EL (cell line): ENCODE measurements at places on chromosomes 12 and 14.

DNA sequence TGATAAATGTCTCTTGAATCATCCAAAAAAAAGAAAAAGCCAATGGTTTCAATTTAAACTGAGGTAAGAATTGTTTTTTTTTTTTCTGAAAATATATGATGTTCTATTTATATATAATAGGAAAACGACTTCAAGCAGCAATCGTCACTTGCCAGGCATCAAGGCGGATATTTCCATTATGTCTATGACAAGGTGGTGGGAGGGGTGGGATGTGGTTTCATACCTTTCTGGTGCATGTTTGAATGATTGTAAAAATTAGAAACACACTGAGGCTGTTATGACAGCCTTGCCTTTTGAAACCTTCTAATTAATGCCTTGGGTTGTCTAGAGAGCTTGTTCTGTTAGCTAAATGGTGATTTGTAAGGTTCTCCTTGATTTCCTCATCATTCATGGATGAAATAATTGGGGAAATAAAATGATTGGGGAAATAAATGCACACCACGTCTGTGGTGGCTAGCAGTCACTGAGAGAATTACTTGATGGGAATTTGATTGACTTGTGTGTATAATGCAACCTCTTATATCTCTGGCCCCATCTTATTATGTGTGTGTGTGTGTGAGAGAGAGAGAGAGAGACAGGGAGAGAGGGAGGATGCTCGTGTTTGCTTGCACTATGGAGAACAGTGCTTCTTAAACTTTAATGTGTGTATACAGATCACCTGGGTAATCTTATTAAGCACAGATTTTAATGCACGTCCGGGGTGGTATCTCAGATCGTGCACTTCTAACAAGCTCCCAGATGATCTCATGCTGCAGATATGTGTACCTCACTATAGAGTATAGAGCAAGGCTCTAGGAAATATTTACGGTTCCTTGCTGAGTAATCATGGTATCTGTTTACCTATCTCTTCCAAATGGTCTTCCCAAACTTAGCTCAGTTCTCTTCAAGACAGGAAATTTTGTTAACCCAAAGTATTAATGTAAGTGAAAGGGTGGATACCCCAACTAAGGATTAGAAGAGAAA is 502.6 kb downstream of the DIO2 start:
- DNase-seq, result peak; percentile 75

GRCh38 chr14:103560691-103561090 is 1.8 kb downstream of the BAG5 start:
- no peak for DNase-seq

GRCh38 chr12:25757037-25757665 is 201.3 kb upstream of the RASSF8 start:
- DNase-seq, result no peak

DNA sequence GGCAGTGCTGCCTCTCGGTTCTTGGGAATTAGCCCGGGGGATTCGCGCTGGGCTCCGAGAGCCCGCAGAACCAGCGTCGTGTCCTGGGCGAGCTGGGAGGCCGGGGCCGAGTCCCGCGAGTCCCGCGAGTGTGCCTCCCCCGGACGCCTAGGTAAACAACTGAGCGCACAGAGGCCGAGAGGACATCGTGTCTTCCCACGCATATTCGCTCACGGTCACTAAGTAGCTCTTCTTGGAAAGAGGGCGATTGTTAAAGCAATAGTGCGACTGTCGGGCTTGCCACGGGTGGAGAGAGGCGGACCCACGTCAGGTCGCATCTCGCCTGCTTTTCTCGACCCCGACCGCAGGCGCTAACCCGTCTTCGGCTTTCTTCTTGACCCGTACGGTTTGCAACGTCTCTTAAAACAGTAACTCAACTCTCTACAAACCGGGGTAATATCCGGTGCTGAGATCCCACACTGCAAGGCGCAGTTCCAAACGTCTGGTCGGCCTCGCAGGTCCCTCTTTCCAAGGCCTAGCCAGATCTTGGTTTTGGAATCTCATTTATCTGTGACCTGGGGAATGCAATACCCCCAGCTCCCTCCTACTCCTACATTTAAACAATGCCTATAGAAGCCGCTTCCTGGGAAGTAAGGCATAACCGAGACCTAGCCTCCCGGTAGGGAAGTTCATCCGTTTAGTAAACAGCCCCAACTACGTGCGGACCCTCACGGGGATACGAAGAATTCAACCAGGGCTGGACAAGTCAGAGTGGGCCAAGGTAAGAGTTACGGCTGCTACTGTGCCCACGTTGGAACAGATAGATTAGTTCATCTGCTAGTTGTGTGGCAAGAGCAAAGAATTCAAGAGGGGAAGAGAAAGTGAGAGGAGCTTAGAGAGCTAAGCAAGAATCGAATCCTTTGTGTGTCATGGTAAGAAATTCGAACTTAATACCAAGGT is 736 bp upstream of the PHLDA1 start:
- peak; percentile 61 for DNase-seq
